Effector memory CD4-positive, alpha-beta T cell (primary cell): ENCODE measurements at places on chromosomes 6 and 20.

DNA sequence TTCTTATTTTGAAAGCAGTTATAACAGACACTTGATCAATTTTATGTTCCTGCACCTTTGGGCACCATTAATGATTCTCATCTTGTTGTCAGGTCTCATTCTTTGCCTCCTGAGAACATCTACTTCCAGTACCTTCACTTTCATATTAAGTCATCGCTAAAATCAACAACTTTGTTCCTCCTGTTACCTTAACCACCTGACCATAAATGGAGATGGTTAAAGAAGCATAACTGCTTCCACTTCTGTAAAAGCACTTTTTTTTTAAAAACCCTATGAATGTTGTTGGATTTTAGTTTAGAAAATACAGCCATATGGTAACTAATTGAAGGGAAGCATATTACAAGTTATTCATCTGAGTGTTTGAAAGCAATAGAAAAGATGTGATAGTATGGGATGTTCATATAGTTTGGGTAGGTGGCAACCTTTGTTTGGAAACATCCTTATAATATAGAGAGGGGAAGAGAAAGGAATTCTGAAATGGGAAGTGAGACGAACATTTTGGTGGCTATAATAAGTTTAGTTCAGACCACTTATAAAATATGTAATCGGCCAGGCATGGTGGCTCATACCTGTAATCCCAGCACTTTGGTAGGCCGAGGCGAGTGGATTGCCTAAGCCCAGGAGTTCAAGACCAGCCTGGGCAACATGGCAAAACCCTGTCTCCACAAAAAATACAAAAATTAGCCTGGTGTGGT is 53.9 kb downstream of the AFG1L start:
- no peak for DNase-seq

GRCh38 chr6:151044465-151045441 is 179.3 kb downstream of the MTHFD1L start:
- DNase-seq: no peak

DNA sequence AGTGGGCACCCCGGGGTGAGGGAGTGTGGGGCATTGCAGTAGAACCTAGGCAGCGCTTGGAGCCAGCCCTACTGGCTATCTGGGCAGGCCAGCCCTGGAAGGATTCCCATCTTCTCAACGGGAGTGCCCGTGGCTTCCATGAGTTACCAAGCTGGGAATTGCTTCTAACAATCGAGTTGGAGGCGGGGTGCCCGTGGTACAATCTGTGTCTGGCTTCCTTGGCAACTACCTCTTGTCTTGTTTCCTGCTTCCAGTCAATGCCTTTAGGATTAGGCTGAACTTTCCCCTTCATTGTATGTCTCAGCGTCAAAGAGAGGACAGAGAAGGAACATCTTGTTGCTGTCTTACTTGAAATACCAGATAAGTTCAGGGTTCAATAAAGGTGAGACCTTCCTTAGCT is 33.3 kb downstream of the PPP1R14C start:
- no peak for DNase-seq

GRCh38 chr6:3557336-3557735 is 100.5 kb upstream of the SLC22A23 start:
- no peak for DNase-seq

GRCh38 chr6:166614171-166614583 is 12.9 kb downstream of the RPS6KA2 start:
- no peak for DNase-seq

DNA sequence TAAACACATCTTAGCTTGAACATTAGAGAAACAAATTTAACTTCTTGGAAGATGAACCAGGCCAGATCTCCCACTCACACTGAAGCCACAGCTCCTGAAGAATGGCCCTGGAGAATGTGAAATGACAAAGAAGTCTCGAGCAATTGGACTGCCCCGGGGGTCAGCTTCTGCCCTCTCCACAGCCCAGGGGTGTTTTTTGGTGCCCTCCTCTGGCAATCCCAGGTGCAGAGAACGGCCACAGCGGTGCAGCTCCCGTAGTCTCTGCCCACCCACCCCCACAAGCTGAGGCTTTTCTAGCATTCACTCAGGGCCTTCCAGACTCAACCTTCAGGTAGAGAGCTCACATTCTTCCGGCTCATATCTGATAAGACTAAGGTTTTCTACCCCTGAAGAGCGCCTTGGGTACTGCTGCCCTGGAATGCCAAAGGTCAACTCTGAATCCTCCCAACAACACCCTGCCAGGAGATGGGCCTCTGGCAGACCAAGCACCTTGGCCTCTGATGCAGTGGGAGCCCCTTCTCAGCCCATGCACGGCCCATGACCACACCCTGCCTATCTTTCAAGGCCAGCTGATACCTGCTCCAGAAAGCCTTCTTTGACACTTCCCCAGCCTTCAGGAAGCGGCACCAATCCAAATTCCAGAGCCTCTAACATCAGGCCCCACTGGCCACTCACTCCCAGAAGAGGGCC is 208.3 kb downstream of the SYNDIG1 start:
- no peak for DNase-seq

- DNase-seq: no peak
These were observed 76.9 kb downstream of the PLCG1 start for GRCh38 chr20:41214202-41214601.

- no peak for DNase-seq
These were observed 19.2 kb upstream of the SSR1 start for GRCh38 chr6:7332090-7332745.

GRCh38 chr6:68876792-68877493 is 241.9 kb downstream of the ADGRB3 start:
- no peak for DNase-seq

DNA sequence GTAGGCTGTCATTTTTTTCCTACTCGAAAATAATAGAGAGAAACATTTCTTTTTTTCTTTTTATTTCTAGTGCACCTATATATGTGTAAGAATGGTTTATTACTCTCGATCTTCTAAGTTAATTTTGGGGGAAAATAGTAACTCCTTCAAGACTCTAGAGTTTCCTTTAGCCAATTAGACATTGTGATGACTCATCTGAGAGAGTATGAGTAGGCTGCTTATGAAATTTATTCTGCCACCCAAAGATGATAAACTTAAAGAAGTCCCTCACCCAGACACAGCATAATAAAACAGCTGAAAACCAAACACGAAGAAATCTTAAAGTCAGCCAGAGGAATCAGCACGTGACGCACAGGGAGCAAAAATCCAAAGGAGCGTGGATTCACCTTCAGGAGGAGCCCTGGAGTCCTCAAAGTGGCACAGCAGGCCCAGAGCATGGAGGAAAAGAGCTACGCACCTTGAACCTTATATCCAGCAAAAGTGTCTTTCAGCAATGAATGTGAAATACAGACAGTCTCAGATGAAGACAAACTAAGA is 81.9 kb downstream of the ERMARD start:
- no peak for DNase-seq

DNA sequence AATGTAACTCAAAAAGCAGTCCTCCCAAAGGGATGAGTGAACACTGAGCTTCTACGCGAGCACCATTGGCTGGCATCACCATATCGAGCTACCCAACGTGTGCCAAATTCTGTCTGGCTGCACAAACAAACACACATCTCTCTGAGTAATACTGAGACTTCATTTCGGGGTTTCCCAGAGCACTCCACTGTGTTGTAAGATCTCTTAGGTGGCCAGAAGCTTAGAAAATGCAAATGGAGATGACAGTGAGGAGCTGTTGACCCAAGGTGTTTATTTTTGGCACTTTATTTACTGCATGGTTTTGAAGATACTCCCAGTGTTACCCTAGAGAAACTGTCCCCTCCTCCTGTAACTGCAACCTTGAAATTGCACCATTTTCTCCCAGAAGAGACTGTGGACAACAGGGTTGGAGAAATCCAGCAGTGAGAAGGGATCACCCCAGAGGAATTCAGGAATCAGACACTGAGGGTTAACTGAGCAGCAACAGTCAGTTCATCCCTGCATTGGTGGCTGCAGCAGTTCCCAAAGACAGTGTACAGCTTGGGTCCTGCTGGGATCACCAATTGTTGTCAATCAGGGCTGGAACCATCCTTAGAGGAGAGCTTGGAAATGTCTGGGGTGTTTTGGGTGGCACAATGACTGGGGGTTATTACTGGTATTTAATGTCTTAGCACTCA is 1.0 kb upstream of the RIPOR2 start:
- DNase-seq: peak; percentile 37

DNA sequence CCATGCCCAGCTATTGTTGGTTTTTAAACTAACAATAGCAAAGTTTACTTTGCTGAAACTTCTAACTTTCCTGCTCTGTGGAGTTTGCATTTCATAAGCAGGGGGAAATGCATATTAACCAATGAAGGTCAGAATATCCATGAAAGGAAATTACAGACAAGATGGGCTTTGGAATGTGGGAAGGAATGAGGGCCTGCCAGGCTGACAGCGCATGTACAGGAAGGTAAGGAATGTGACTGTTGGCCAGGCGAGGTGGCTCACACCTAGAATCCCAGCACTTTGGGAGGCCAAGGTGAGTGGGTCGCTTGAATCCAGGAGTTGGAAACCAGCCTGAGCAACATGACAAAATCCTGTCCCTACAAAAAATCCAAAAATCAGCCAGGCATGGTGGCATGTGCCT is 49.6 kb downstream of the CDK5RAP1 start:
- DNase-seq: no peak

- no peak for DNase-seq
These were observed 198.6 kb upstream of the SIM1 start for GRCh38 chr6:100663219-100663863.

DNA sequence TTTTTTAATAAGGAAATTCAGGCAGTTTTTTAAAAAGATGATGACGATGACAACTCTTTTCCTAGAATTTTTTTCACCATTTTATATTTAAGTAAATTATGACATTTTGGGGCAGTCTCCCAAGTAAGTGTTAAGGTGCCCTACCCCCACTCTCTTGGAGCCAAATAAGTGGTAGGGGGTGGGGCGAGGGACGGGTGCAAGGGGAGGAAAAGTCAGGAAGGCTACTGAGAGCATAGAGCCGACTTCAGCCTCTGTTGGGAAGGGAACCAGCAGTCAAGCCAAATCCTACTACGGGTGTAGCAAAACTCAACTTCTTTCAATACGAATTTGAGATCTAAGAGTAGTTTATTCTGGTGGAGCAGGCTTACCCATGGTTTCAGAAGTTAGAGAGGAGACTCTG is 54.4 kb downstream of the KIZ start:
- DNase-seq: no peak

DNA sequence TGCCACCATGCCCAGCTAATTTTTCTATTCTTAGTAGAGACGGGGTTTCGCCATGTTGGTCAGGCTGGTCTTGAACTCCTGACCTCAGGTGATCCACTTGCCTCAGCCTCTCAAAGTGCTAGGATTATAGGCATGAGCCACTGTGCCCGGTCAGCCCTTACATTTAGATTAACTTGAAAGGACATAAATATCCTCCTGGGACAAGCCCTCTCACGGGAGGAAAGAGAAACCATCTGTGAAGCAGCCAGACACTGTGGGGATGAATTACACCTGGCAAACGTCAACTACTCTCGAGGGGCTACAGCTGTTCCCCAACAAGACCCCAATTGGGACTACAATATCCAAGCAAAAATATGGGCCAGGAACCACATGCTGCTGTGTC is 32.7 kb upstream of the SAMHD1 start:
- no peak for DNase-seq

DNA sequence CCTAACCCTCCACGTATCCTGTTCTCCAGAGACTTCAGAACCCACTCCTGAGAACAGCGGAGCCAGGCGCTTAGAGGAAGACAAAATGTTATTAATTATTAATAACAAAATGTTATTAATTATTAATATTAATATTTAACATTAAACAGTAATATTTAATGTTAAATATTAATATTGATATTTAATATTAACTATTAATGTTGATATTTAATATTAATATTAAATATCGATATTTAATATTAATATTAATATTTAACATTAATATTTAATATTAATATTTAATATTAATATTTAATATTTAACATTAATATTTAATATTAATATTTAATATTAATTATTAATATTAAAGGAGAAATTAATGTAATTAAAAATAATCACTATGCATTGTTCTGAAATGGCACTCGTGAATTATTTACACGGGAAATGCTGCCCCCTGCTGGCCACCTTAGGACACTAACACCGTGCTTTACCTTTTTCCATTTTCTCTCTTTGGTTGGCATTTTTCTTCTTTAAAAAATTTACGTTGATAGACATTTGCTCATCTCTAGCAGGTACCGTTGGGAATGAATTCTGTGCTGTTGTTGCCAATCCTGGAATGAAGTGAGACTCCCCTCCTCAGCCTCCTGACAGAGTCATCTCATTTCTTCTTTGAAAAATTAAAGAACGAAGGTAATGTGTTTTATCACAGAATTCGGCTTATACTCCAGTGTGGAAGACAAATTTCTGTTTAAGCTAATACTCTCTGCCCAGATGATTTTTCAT is 7.5 kb upstream of the GGTLC1 start:
- DNase-seq: no peak

DNA sequence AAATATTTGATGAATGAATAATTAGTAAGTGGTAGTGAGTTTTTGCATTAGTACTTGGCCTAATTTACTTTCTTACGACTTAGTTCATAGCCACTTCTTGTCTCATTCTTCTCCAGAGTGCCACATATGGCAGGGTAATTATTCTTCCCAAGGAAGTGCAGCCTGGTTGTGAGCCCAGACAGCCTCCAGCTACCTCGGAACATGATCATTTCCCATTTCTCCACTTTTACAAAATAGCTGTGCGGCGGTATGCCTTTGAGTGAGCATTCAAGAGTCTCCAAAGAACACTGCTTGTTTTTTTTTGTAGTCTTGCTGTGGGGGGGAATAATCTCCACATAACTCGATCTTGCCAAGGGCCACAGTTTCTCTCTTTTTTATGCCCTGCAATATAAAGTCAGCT is 765.0 kb downstream of the HDGFL1 start:
- DNase-seq: no peak

GRCh38 chr6:152636021-152636608 is 1.0 kb downstream of the SYNE1 start:
- no peak for DNase-seq

DNA sequence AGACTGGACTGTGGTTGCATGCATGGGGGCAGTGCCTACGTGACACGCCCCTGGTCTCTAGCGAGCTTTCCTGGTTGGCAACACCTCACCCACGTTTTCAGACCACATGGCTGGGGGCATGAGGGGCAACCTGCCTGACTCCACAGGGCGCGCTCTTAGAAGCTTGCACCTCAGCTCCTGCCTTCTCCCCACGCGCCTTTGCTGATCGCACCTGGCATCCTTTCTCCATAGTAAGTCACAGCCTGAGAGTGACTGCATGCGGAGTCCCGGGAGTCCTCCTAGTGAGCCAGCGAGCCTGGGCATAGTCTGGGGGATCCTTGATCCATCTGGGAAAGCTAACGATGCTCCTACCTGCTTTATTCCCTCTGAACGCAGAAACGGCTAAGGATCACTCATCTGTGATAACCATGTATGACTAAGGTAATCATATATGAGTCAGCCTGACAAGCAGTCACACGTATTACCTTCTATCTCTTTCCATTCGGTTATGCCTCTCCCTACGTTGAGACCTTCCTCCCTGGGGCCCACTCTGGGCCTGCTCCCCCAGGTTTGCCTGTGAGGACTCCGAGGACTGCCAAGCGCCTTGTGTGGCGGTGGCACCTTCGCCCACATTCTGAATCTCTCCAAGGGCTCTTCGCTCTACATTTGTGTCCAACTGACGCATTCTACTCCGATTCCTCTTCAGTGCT is 4.5 kb downstream of the TCFL5 start:
- no peak for DNase-seq

- DNase-seq: no peak
These were observed 1.3 kb downstream of the DIDO1 start for GRCh38 chr20:62925076-62925419.

- DNase-seq: no peak
These were observed 61.2 kb downstream of the TNFAIP3 start for GRCh38 chr6:137928286-137928685.

GRCh38 chr6:2839195-2839981 is 2.3 kb downstream of the SERPINB1 start:
- no peak for DNase-seq
